ENCODE measurements at places on chromosomes 7 and 10.

GRCh38 chr10:26374426-26374825 is 63.7 kb upstream of the APBB1IP start:
- DNase-seq, result no peak

- peak; percentile 65 for DNase-seq
Measured at GRCh38 chr7:157337316-157338149, 729 bp downstream of the DNAJB6 start.

DNA sequence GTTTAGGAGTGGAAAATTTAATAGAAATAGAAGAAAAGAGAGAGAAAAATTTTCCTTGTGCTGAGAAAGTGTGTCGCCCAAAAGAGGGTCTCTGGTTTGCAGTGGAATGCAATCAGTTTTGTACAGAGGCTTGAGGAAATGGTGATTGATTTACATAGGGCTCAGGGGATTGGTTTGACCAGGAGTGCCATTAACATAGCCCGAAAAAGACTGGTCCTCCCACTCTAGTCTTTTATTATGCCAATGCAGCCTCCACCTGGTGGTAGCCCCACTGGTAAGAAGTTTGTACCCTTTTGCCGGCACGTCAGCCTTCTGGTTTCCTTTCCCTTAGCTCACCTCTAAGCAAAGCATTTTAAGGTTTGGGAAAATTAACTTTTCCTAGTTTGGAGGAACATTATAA is 885.3 kb downstream of the XPNPEP1 start:
- DNase-seq, result no peak

- no peak for DNase-seq
Measured at GRCh38 chr10:93856349-93857145, 37.2 kb upstream of the SLC35G1 start.

DNA sequence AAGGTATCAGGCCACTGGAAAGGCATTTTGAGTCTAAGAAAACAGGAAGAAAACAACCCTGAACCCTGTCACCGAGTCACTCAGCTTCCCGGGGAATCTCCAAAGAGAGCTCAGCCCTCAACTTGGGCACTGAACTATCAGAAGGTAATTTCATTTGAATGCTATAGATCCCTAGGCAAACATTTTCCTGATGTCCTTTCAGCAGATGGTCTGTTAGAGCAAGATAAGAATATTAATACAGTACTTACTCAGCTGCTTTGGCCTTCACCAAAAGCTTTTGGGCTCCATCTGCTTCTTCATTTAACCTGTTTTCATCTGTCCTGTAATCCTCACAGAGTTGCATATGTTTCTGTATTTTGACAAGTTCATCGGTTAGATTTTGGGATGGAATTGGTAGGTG is 34.2 kb upstream of the LAMB1 start:
- DNase-seq, result no peak

GRCh38 chr7:16881844-16882243 is at the start of gene AGR3:
TSS of gene AGR3 (minus strand) at chr7:16881983. CDS start at chr7:16878618, 3,365 bp downstream.
- DNase-seq, result no peak

- no peak for DNase-seq
Measured at GRCh38 chr7:116249969-116250553, 39.7 kb downstream of the TES start.

GRCh38 chr10:28678687-28679457 is 1.6 kb downstream of the BAMBI start:
- no peak for DNase-seq

DNA sequence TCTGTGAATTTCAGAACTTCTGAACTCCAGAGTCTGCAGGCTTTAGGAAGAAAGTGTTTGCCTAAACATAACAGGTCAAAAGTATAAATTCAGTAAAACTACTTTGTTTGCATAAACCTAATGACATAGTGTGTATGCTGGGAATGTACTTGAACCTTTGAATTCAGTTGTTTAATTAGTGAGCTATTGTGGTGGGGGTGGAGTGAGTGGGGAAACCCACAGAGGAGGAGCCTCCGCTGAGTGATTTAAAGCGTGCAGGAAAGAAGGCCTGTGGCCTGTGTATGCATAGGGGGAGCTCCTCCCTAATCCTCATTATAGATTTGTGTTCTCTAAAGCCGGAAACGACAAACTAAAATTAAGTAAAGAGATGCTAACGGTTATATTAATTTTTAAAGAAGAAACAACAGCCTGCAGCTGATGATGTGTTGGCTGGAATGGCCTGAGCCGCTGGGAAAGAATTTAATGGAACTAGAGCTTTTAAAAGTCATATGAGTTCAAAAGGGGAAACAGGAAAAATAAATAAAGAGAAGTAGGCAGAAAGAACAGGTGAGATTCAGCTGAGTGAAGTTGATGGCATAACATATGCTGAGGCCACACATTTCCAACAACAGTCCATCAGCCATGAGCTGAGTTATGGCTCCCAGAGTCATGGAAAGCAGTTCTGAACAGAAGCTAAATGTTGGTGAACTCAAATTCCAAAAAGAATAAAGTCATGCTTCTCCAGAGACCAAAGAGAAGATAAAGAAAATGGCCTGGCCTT is 595.0 kb downstream of the GRM8 start:
- no peak for DNase-seq

GRCh38 chr10:86956195-86956847 is 1.1 kb downstream of the MMRN2 start:
- no peak for DNase-seq

- DNase-seq, result no peak
Measured at GRCh38 chr7:50261593-50261992, 42.9 kb upstream of the IKZF1 start.

- DNase-seq, result no peak
Measured at GRCh38 chr10:123995461-123996131, 97.8 kb downstream of the CHST15 start.

DNA sequence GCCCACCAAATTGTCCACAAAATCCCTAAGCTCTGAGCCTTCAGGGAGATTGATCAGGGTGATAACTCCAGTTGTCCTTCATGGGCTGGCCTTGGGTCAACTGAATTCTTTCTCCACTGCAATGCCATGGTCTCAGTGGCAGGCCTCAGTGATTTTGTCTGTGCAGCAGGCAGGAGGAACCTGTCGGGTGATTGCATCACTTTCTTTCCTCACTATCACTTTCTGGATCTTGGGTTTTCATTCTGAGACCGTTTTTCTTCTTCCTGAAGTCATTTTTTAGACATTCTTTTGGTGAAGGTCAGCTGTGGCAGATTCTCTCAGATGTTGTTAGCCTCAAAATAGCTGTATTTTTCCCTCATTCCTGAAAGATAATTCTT is 28.8 kb upstream of the LCOR start:
- DNase-seq, result no peak

All from stimulated activated CD4-positive, alpha-beta T cell treated with anti-CD3 and anti-CD28 coated beads, Interleukin-2, amount 100 ng/mL, for 48 hours (primary cell).